ENCODE measurements at places on chromosomes 1 and 21.

GRCh38 chr1:18182398-18183160 is 75.0 kb downstream of the IGSF21 start:
- no peak for DNase-seq

GRCh38 chr1:89727517-89728312 is 93.1 kb upstream of the LRRC8D start:
- peak; percentile 35 for DNase-seq

- no peak for DNase-seq
These were observed 60.1 kb downstream of the C4BPA start for GRCh38 chr1:207164086-207164485.

DNA sequence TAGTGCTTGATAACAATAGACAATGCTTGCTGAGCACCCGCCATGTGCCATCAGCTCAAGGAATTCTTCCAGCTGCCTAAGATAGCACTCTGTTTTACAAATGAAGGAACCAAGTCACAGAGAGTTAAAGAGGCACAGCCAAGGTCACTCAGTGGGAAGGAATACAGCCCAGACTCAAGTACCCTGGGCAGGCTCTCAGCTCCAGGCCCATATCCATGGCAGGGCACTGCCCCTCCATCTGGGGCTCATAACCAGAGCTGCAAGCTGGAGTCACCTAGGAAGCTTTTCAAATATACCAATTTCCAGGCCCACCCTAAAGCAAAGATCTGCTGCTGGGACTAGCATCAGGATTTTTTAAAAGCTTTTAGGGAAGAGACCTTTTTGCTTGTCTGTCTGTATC is 1.6 kb downstream of the CLEC20A start:
- DNase-seq, result no peak

DNA sequence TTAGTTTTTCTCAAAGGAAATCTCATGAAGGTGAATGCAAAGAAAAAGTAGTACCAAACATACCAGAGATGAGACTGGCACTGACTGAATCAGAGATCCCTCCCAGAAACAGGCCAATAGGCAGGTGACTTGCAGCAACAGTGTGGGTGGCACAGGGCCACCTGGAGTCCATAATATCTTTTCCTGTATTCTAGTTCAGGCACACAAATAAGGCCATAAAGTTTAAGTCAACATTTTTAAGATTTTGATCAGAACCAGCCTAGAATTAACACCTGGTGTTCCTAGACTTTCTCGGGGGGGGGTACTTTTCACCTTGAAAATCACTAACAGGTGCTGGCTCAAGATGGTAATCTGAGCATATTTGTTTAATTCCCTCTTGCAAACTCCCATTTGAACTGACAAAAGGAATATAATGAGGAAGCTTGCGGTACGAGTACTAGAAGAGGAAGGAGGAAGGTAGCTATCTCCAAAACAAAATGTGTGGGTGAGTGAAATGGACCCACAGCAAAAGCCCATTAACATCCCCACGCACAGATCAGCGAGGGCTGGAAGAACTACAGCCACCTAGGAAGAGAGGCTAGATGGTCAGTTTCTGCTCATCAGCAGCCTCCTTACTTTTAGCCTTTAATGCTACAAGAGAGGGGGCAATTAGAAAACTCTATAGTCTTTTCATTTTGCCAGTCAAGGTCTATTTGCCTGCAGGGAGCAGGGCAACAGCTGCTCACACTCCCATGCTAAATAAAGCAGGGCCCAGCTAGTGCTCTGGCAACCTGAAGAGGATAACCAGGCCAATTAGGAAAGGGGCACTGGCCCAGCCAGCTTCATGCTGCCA is 18.9 kb downstream of the SDE2 start:
- no peak for DNase-seq
